Fibroblast of skin of left quadriceps (primary cell): ENCODE measurements at places on chromosomes 7 and 10.
A peak's percentile ranks its signal among the peaks of the same experiment; 100 is the strongest.

DNA sequence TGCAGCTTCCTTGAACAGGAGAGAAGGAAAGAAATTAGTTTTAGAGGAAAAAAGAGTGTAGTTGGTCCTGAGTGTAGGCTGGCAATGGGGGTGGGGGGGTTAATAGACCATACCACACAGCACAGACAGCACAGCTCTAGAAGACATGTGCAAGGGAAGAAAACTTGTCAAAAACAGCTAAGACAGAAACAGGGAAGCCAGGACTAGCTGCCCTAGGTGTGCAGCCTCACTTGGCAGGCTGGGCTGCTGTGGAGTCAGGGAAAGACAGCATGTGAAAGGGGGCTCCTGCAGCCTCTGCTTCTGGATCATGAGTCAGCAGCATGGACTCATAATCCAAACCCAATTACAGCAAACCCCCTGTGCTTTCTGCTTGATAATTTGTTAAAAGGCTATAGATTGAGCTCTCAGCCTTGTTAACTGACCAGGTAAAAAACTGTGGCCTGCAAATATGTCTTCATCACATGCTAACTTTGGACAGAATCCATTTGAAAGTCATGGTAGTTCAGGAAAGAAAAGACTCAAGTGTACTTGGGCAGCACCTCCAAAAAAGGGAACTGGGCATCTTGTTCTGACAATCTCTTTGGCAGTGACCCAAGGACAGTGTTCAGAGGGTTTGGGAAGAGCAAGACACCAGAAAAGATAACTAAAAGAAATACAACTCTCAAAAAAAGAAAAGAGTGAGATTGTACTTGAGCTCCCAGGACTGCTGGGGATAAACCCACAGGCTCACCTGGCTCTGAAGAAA, 142.2 kb upstream of the VWC2 start:
- no peak for DNase-seq

DNA sequence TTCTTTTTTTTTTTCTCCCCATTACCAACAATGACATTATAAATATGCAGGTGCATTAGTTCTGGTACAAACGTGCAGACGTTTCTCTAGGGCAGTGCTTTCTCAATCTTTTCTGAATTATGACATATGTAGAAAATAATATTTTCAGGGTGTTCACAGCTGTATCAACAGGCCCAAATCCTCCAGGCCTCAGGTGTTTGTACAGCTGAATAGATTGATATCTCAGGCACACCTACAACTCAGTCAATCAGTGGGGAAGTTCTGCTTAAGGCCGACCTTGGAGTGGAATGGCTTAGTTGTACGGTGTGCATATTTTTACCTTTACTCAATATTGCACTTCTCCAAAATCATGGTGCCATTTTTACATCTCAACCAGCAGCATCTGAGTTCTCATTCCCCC, 71.6 kb downstream of the CACNB2 start:
- no peak for DNase-seq

DNA sequence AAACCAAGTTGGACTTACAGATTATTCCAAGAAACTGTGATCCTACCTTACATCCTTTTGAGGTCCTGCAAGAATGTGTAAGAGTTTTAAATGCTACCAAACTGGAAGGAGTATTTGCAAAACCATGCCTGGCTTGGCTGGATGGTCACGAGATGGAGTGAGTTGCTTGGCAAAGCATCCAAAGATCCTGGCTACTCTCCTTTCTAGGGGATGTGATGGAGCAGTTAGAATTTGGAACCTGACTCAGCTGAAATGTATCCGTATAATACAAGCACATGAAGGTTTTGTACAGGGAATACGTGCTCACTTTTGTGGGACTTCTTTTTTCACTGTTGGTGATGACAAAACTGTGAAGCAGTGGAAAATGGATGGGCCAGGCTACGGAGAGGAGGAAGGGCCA, 13.3 kb upstream of the SYPL1 start:
- DNase-seq: no peak

GRCh38 chr10:21953585-21954057, 49.9 kb downstream of the DNAJC1 start:
- DNase-seq: peak; percentile 34

- DNase-seq: no peak
Measured at GRCh38 chr7:131106681-131107336, 220.9 kb upstream of the MKLN1 start.

DNA sequence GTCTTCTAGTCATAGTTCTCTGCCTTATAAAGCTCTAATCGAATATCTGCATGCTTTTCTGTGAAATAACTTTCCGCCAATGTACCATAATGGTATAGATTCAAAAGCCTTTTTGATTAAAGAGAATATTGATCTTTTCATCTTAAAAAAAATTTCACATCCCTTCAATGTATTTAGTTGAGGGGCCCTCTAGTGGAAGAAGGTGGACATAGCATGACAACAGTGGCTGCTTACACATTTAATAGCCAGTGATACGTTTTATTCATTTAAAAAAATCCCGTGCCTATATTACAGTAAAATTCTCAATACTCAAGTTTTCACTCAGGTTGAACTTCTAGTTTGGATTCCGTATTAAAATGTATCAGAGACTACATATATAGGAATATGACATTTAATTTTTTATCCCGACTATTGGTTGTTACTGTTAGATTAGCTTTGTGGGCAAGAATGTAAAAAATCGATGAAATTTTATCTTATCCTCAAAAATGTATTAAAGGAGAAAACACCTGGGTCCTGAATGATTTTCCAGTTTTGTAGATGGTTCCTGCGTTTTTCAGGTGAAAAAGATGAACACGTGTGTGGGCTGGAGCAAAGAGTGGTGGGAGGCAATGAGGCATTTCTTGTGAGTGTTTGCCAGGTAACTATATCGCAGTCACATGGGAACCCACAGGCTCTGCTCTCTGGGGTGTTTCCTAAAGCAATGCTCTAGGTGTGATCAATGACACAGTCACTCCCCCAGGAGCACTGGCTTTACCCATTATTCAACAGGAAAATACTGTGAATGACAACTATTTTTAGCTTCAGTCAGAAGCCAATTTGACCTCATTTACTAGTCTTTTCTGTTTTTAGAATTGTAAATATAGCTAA, 24.1 kb upstream of the PNLIP start:
- peak; percentile 13 for DNase-seq

DNA sequence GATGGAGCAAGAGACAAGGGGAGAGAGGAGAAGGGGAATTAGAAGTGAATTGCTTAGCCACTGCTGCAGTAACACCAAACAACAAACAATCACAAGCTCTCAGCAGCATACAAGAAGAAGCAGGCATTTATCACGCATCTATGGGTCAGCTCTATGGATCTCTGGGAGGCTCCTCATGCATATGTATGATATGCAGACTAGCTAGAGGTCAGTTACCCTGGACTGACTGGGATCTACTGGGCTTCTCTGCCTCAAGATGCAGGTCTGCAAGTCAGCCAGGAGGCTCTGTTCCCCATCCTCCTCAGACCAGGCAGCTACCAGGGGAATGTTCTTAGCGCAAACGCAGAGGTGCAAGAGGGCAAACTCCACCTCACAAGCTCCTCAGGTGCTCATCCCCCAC, 64.7 kb upstream of the SEM1 start:
- DNase-seq: no peak

- no peak for DNase-seq
Measured at GRCh38 chr7:87933605-87933952, 472 bp upstream of the ADAM22 start.

DNA sequence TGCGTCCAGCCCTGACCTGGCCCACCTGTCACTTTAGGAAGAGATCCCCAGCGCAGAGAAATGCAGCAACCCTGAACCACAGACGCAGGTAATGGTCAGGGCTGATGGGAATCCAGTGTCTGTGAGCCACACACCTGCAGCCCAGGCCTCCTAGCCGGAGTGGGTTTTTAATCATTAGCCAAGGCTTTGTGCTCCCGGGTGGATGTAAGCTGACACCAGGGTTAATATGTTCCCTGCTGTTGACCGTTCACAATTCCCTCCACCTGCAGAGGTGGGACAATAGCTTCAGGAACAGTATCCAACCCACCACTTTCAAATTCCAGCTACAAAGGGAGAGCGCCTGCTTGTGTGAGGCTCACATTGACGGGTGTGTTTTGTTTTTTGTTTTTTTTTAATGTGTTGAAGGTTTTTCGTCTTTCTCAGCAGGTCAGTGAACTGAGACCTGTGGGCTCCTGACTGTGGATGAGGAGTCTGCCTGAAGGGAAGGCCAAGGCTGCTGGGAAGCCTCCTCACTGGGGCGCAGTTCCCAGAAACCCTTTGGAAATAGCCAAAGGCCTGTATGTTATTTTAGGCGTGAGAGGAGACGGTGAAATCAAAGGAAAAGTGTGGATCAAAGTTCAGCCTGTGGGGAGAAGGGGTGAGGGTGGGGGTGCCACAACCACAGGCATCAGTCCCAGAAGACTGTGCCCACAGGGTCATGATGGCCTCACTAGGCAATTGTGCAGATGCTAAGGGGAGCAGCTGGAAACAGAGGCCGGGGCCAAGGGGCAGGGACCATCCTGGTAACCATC, 111.1 kb downstream of the TNS3 start:
- DNase-seq: no peak

- no peak for DNase-seq
Measured at GRCh38 chr7:17722798-17723197, 217.5 kb downstream of the SNX13 start.

- DNase-seq: no peak
Measured at GRCh38 chr7:101943889-101944600, 126.6 kb downstream of the CUX1 start.

- no peak for DNase-seq
Measured at GRCh38 chr7:1019789-1020610, 24.3 kb upstream of the GPR146 start.

DNA sequence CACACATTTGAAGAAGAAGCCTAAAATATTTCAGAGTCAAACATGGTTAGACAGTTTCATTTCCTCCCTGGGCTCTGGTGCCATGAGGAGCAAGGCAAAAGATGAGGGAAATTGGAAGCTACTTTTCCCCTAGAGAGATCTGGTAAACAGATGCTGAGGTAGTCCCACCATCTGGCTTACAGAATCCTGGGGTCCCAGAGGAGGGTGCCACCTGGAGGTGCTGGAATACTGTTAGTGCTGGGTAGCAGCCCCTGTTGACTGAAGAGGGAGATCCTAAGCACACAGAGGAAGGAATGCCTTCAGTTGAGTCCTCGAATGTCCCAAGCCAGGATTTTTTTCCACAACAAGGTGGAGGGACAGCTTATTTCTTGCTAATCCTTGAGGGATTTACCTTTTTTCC, 160.1 kb downstream of the FZD1 start:
- no peak for DNase-seq

GRCh38 chr10:30999070-30999712, 32.5 kb downstream of the ZNF438 start:
- DNase-seq: no peak

DNA sequence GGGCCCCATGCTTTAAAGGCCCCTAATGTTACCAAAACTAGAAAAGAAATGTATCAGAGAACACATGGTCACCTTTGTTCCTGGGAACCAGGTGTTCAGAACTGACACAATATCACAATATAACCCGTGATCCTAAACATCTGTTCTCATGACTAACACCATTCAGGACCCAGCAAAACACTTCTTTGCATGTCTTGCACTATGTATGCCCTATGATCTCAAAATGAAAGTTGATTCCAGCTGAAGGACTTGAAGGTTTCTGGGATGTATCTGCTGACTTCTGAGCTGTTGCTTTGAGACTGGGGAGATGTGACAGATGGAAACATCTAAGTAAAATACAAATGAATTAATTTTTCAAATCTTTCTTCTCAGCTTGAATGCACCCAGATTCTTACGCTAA, 37.5 kb upstream of the PIK3CG start:
- DNase-seq: no peak

DNA sequence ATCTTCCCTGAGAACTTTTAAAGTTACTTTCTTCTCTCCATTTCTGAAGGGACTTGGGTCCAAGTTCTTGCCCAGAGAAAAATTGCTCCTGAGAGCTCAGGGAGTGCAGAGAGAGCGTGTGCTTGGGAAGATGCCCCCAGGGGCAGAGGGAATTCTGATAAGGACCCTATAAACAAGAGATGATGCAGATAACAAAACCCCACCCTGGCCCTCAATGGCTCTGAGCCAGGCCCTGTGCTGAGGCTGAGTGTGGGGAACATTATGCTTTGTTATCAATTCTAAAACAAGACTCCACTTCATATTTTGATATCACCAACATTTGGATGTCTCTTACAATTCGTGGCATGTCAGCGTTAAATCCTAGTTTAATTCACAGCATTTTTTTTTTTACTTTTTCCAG, 34.4 kb upstream of the HABP2 start:
- no peak for DNase-seq

GRCh38 chr7:156151078-156151477, 338.8 kb upstream of the SHH start:
- no peak for DNase-seq
